Heart right ventricle (tissue), 16 donors: ENCODE measurements at places on chromosomes 13 and 19. TPM values are rescaled to one million over a fixed set of nuclear protein-coding genes. Genes with fewer than 3 reads are reported as not detected.

Gene TMEM38A
- total RNA-seq: 29.6 TPM

Gene POU2F2
- 0.54 TPM for total RNA-seq

DNA sequence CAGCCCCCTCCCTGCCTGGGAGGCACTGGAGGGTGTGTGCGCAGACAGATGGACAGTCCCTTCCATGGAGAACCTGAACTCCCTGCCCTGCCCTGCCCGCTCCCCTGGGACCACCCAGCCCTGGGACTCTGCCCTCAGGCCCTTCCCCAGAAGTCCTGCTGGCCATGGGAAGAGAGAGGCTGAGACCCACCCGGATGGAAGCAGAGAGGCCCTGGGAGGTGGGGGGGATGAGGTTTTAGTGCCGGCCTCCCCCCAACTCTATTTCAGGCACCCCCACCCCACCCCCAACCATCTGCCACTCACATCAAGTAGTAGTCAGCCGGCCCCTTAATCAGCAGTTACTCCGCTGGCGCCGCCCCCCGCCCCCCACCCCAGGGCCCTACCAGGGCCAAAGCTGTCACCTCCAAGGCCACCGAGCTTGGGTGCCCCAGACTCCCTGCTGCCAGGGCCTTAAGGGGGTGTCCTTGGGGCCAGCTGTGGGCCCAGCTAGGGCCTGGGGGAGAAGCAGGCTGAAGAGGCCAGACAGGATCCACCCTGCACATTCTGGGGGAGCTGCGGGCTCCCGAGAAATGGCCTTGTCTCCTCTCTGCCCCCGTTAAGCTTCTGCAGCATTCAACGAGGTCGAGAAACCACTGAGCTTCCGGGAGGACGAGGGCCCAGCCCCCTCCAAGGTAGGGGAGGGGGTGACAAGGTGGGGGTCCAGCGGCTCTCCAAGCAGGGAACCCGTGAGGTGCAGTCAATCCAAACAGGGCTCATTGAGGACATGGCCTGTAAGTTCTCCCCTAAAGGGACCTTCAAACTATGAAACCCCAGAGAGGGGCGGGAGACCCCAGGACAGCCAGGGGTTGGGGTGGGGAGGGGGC lies 17.4 kb downstream of the NMRK2 start:
- H3K27ac ChIP-seq: peak overlapping the region; percentile 93
- no peaks in the 10 kb centered on the region for H3K36me3 ChIP-seq

DNA sequence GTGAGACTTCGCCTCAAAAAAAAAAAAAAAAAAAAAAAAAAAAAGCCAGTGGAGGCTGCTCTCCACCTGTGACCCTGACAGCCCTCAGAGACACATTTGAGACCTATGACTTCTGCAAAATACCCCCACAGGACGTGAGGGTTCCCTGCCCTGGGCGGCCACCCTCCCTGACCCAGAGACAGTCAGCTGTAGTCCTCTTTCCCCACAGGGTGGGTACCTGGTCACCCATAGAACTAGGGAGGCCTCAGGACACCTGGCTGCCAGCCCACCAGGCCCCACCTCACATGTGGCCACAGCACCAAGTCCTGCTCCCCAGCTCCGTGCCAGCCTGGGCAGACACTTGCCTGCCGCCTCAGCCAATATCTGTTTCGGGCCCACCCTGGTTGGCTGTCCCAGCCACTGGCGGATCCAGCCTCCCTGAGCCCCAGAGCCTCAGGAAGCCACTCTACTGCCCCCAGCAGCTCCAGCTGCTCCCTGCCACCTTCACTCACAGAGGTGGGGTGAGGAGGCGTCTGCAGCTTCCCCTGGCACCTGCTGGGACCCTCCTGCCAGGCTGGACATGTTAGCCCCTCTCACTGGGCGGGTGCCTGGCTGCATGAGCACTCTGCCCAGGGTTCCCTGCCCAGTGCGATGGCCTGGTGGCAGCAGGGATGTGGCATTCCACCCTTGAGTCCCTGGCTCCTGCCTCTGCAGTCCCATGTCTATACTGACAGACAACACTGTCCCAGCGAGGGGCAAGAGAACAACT lies 6.9 kb downstream of the MKNK2 start:
- DNase-seq: no peak
- H3K4me1 ChIP-seq: peaks cover 98% of the 10 kb centered on the region
- peak overlapping the region; percentile 19 for H3K27ac ChIP-seq
- H3K4me3 ChIP-seq: no peak overlapping the region
- H3K27me3 ChIP-seq: no peaks in the 10 kb centered on the region

DNA sequence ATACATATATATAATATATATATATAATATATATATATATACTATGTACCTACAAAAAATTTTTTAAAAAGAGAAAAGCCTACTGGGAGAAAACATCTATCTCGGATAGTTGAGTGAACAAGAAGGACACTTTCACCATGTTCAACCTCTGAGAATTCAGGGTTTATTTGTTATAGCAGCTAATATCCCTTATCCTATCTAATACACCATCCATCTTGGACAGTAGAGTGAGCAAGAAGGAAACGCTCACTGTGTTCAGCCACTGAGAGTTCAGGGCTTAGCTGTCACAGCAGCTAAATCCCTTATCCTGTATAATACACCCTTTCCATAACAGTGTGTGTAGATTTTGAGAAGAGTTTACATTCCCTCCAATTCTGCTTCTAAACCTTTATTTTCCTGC lies 38.1 kb upstream of the CACNA1A start:
- H3K4me3 ChIP-seq: no peak overlapping the region
- no peak for DNase-seq
- peaks cover 32% of the 10 kb centered on the region for H3K27me3 ChIP-seq
- H3K27ac ChIP-seq: no peak overlapping the region
- H3K4me1 ChIP-seq: no peaks in the 10 kb centered on the region

GRCh38 chr19:15444505-15445226 lies 5.1 kb downstream of the WIZ start:
- H3K36me3 ChIP-seq: no peaks in the 10 kb centered on the region
- H3K4me1 ChIP-seq: peaks cover 30% of the 10 kb centered on the region
- no peaks in the 10 kb centered on the region for H3K27me3 ChIP-seq
- no peak overlapping the region for H3K4me3 ChIP-seq

- no peak for DNase-seq
- no peaks in the 10 kb centered on the region for H3K36me3 ChIP-seq
- H3K4me1 ChIP-seq: peaks cover under 1% of the 10 kb centered on the region
These were observed 4.3 kb upstream of the POSTN start for GRCh38 chr13:37602733-37603381.

- H3K27ac ChIP-seq: no peak overlapping the region
- peaks cover 30% of the 10 kb centered on the region for H3K36me3 ChIP-seq
- no peak overlapping the region for H3K4me3 ChIP-seq
- H3K27me3 ChIP-seq: no peaks in the 10 kb centered on the region
- H3K4me1 ChIP-seq: peaks cover 23% of the 10 kb centered on the region
These were observed 13.2 kb downstream of the GPX4 start for GRCh38 chr19:1116726-1117581.

DNA sequence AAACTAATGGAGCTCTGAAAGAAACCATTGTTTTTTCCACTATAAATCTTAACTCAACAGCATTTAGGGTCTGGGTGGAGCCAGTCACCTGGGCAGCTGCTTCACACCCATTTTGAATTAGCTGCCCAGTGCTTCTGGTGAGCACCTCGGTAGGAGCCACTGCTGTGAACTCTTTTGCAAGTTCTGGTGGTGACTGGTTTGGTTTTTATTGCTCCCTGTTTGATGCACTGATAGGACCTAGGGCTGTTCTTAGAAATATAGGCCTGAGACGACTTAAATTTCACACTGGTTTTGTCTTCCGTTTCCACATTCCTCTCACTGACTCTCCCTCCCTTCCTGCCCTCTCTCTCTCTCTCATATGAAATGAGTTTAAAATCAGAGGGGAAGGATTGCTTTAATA lies 103.9 kb downstream of the GGACT start:
- no peak overlapping the region for H3K27ac ChIP-seq
- H3K27me3 ChIP-seq: no peaks in the 10 kb centered on the region
- H3K36me3 ChIP-seq: no peaks in the 10 kb centered on the region

GRCh38 chr13:53069800-53070199 lies 41.2 kb downstream of the OLFM4 start:
- H3K27me3 ChIP-seq: no peaks in the 10 kb centered on the region
- no peak overlapping the region for H3K4me3 ChIP-seq
- DNase-seq: no peak
- no peaks in the 10 kb centered on the region for H3K4me1 ChIP-seq
- no peaks in the 10 kb centered on the region for H3K36me3 ChIP-seq

DNA sequence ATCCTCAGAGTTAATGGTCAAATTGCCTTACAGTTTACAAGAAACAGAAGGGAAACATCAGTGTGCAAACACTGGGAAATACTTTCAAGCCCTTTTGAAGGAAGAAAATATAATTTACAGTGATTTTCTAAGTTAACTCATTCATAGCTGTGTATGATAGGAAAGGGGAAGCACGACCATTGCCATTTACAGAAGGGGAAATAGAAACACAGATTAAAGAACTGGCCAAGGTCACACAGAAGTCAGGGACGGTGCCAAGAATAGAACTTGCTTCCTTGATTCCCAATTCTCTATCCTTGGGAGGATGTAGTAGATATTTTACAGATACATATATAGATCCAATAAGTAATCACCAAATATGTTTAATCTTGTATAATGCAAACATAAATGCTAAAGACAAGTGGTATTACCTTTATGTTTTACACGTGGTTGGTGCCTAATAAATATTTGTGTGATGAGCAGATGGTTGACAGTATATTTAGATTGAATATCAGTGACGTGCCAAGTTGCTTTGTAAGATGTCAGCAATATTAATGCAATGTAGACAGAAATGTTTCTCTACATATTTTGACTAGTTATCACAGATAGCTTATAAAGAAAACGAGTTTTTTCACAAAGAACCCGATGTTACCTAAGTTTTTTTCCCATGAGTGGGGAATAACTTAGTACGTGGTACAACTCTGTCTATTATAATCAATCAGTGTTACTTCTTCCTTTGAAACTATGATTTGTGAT lies 73.1 kb downstream of the FLT1 start:
- H3K4me3 ChIP-seq: no peak overlapping the region
- H3K36me3 ChIP-seq: peaks cover 11% of the 10 kb centered on the region
- no peaks in the 10 kb centered on the region for H3K27me3 ChIP-seq
- no peaks in the 10 kb centered on the region for H3K4me1 ChIP-seq

DNA sequence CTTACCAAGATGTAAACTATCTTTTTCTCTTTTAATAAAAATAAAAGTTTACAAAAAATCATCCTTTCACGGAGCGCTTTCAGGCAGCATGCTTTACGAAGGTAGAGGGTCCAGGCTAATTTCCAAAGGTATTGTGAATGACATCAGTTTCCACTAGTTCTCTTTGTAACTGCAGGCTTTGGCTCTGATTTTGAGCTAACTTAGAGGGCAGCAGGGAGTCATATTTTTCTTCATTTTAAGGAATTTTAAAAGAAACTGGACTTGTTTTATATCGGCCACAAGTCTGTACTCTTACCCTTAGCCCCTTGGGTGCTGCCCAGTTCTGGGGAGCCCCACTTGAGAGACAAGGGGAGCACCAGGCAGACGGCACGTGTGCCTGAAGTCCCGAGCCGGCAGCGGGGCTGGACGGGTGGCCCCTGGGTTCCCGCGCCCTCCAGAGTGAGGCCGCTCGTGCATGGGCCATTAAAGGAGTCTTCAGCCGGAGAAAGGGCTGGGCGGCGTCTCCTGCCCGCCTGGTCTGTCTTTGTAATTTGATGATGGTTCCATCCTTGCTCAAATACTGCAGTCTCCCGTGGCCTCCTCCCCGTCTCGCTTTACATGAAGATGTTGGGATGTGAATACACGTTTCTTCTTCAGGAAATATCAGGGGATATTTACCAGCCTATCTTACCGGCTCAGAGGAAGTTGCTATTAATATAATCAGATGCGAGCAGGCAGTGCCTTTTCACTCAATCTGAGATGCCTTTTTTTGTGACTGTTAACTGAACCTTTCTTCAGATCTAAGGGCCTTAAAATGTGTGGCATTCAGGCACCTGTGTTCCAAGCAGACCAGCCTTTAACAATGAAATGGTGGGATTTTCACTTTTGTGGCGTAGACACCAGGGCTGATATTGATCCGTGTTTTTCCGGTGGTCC lies 67.4 kb downstream of the GGACT start:
- no peaks in the 10 kb centered on the region for H3K4me1 ChIP-seq
- H3K4me3 ChIP-seq: no peak overlapping the region
- no peak overlapping the region for H3K27ac ChIP-seq
- no peak for DNase-seq

DNA sequence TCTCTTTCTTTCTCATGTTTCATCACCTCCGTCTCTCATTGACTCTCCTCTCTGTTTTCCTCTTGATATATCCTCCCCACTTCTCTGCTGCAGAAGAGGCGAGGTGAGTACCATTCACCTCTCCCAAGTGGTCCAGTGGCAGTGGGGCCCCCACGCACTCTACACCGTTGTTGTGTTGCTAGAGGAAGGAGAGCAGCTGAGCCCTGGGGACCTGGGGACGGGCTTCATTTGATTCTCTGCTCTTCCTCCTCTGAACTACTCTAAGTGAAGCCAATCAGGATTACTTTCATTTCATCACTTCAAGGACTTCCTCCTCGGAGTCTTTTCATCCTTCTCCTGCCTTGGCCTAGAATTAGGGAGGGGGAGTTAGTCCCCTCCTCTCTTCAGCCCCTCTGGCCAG lies 64.6 kb downstream of the CCNE1 start:
- H3K27ac ChIP-seq: no peak overlapping the region
- peaks cover 11% of the 10 kb centered on the region for H3K4me1 ChIP-seq
- peaks cover 17% of the 10 kb centered on the region for H3K27me3 ChIP-seq
- H3K4me3 ChIP-seq: no peak overlapping the region
- no peak for DNase-seq

GRCh38 chr19:17720440-17720839 lies 1.2 kb downstream of the MAP1S start:
- peak overlapping the region; percentile 91 for H3K4me3 ChIP-seq
- H3K27ac ChIP-seq: peak overlapping the region; percentile 72
- no peaks in the 10 kb centered on the region for H3K27me3 ChIP-seq
- peaks cover 14% of the 10 kb centered on the region for H3K4me1 ChIP-seq
- no peak for DNase-seq
- no peaks in the 10 kb centered on the region for H3K36me3 ChIP-seq

DNA sequence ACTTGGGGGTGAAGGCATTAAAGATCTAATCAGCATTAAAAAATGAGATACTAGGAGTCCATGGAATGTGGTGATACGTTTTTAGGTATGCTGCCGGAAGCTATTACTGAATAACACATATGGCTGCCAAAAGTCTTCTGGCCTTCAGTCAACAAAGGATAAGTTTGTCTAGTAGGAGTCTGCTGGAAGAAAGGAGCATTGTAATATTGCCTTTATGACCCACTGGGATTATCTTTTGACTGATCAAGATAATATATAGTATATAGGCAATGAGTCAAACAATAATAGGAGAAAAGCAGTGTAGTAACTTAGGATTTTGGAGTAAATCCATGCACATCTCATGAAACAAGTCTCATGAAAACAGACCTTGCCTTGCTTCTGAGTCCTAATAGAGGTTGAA lies 295.4 kb downstream of the SLITRK6 start:
- no peak overlapping the region for H3K27ac ChIP-seq
- no peaks in the 10 kb centered on the region for H3K36me3 ChIP-seq
- H3K4me1 ChIP-seq: no peaks in the 10 kb centered on the region
- no peaks in the 10 kb centered on the region for H3K27me3 ChIP-seq
- H3K4me3 ChIP-seq: no peak overlapping the region

- no peaks in the 10 kb centered on the region for H3K27me3 ChIP-seq
- peak overlapping the region; percentile 24 for H3K27ac ChIP-seq
- peaks cover 12% of the 10 kb centered on the region for H3K36me3 ChIP-seq
- H3K4me1 ChIP-seq: peaks cover 9% of the 10 kb centered on the region
These were observed 164.4 kb downstream of the LMO7 start for GRCh38 chr13:75800545-75800944.
